ENCODE measurements at places on chromosomes 1 and 21.

DNA sequence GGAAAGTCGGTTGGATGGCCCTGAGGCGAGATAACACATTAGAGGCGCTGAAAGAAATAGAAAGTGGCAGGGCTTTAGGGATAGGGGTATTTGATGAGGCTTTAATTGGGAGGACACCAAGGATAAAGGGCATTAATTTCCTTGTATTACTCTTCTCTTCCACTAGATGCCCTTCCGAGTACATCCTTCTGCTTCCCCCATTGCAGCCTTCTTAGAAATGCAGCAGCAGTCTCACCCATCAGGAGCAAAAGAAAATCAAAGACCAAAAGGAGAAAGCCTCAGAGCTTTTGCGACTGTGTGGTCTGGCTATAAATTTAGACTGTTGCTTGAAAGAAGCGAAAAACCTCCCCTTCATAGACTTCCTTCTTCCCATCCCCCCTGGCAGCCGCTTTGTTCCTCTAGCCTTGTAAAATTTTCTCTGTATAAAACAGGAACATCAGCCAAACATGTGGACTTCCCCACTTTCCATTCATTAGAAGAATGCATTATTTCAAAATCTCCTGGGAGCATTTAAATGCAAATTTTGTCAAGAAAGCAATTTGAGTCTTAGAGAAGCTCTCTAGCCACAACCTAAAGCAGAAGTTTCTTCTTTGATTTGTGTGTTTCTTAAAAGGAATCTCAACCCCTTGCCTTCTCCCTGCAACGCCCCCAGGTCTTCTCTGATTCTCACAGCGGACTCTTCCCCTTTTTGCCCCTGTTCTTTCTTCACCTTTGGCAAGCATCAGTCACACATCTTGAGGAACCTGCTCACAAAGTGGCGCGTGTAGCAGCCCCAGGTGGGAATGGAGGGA, 76.6 kb downstream of the NDUFS5 start:
- DNase-seq, result no peak

DNA sequence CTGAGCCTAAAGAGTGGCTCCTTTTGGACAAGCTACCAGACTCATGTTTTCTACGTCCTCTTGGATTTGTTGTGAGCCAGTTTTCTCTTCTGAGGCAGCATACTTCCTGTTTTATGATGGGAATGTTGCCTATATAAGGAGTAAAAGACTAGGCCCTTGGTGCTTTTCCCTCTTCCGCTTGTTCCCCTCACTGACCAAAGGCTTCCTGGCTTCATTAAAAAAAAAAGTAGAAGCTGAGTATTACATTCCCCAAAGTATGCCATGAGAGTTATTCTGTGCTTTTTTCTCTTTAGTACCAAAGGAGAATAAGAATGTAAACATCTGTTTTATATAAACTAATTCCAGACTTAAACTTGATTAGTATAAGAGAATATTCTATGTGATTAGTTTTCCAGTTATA, 6.5 kb upstream of the HMCN1 start:
- DNase-seq, result no peak

- DNase-seq, result no peak
These were observed 151.7 kb downstream of the COP1 start for GRCh38 chr1:176055398-176055797.

GRCh38 chr1:43540653-43541071, 10.0 kb downstream of the PTPRF start:
- DNase-seq, result no peak

DNA sequence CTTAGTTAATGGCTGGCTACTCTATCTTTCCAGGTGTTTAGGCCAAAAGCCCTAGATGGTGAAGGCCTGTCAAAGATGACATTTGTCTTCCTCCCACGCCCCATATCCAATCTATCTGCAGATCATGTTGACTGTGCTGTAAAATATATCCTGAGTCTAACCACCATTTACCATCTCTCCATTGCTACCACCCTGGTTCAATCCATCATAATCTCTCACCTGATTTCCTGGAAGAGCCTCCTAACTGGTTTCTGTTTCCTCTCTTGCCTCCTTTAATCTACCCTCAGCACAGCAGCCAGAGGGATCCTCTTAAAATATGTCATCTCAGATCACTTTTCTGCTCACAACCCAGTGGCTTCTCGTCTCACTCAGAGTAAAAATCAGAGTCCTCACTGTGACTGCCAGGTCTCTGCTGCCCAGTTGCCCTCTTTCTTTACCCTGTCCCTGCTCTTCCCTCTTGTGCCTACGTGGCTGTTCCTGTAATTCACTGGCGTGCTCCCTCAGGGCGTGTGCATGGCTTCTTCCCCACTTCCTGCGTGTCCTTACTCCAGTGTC, 17.8 kb downstream of the TMEM50A start:
- no peak for DNase-seq

GRCh38 chr1:159000070-159000409, 9.7 kb upstream of the IFI16 start:
- DNase-seq, result no peak

DNA sequence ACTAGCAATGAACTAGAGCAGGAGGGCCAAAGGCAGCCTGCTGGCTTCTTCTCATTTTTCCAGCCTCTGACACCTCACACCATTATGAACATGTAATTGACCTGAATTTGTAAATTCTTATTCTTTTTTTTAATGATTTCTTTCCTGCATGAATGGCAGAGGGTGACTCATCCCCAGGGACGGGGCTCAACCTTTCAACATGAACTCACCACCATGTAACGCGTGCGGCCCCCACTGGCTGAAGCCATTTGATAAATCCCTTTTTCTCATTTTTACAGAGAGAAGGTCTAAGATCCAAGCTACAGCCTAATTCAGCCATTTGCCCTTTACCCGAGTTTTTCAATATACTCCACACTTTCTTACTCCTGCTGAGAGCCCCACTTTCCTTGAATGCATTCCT, 9.3 kb upstream of the ETS2 start:
- no peak for DNase-seq

DNA sequence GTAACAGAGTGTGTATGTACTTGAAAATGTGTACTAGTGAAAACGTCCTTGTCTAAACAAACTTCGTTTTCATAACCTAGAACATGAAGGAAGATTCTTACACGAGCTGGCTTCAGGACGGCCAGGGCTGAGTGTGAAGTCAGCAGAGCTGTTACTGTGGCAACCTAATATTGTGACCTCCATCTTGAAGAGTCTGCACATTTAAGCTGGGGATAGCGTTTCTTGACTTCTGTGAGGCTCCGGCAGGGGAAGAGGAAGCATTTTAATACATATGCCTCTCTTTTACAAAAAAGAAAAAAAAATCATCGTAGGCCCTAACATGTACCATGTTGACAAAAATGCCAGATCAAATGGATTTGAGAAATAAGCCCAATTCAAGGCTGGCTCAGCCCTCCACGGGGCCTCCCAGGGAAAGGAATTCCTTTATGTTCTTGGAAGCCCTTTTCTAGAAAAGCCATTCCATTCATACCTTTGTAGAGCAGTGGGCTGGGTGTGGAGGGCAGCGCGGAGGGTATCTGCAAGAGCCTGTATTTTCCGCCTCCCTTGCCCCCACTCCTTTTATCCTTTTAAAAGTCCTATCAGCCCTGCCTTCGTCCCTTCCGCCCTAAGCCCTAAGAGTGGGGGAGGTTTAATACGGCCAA, 51.1 kb downstream of the SIM2 start:
- DNase-seq, result no peak

- DNase-seq, result no peak
These were observed 12.8 kb downstream of the PMF1 start for GRCh38 chr1:156225677-156226014.

DNA sequence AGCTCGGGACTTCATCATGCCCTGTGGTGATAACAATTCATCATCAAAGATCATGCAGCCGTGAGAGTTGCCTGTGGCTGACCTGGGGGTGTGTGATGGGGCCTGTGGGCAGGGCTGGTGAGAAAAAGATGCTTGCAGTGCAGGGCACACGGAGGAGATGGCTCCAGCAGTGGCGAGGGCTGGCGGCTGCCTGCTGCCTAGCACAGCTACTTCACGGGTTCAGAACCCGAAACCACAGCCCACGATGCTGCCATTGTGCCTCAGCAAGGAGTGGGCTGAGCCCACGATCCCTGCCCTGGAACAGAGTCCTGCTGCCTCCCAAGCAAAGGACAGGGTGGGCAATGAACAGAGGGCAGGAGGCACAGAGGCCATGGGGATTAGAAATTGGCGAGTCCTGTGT, 631 bp upstream of the KRTAP10-9 start:
- DNase-seq, result no peak

- no peak for DNase-seq
These were observed 23.4 kb downstream of the PRKCZ start for GRCh38 chr1:2073382-2074230.

- DNase-seq, result no peak
These were observed 102.1 kb downstream of the TYW3 start for GRCh38 chr1:74835051-74835450.

GRCh38 chr21:44898851-44899767, 21.6 kb downstream of the ITGB2 start:
- no peak for DNase-seq

DNA sequence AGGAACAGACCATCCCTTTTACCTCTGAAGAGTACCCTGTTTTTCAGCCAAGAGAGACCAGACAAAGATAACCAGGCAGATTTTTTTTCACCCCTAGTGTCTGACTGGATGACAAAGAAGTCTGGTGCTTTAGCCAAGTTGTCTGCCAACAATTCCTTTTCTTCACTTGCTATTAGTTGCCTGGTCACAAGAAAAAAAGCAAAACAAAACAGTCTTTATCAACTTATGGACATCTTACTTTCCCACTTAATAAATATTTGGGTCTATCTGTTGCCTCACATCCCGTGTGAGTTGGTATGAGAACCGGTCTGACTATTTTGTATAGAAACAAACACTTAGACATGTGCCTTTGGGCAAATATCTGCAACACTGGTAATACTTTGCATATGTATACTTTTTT, 662.9 kb downstream of the PLPP3 start:
- DNase-seq, result no peak

DNA sequence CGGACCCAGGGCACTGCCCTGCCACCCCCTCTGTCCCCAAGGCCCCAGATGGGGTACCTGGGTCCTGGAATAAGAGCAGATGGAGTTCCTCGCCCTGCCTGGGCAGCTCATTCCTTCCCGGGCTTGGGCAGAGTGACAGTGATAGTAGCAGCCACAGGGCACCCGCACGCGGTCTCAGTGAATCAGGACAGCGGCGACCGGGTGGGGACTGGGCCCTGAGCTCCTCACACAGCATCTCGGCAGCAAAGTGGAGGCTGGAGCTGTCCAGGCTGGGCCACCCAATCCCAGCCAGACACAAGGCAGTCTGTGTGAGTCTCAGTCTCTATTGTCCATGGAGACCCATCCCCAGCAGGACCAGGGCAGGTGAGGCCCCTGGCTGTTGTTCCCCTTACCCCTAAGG, 37.4 kb upstream of the CCDC27 start:
- no peak for DNase-seq

DNA sequence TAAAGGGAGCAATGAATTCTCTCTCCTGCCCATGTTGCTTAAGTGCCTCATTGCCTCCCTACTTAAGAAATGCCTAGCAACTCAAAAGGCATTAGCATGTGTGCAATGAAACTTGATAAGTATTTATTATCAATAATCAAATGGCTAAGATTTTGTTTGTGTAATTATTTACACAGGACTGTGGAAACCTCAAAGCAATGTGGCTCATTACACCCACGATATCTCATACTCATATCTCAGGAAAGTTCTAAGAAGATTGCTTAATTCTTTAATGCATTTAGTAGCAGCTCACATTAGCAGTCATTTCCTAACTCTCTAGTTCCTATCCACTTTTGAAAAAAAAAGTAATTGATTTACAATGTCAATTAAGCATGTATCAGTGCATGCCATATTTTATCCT, 253.3 kb downstream of the DUSP10 start:
- DNase-seq, result no peak

DNA sequence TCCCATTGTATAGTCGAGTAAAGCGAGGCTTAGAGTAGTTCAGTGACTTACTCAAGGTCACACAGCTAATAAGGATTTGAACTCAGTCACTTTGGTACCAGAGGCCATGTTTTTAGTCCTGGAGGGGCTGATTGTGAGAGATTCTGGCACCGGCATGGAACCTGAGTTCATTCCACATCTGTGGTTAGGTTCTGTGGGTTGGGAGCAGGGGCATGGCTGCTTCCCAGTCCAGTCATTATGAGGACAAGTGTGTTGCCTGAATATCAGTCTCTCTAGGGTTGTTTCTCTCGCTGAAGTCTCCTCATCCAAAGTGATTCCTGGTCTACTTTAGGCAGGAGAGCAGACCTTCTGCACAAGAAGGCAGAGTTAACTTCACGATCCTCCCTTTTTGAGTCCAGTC, 90.6 kb downstream of the C1orf94 start:
- no peak for DNase-seq

DNA sequence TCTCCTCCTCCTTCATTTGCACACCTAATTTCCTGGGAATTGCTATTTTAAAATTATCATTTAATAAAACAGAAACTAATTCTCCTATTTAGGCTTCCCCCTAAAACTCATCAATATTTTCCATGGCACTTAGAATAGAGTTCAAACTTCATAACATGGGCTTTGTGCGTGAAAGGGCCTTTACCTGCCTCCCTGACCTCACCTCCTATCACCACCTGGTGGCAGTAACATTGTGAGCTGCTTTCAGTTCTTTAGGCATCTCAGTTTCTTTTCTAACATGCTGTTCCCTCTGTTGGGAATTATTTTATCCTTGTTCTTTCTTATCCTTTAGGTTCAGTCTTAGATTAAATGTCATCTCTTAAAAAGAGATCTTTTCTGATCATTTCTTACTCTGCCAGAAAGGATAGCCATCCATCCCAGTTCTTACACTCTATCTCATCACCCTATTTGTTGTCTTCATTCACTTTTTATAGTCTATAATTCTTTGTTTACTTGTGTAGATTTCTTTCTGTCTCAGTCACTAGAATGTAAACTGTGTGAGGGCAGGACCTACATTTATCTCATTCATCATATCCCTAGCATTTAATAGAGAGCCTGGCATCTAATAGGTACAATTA, 133.8 kb upstream of the KIAA1614 start:
- DNase-seq, result no peak

GRCh38 chr1:182972829-182973228, 19.9 kb upstream of the SHCBP1L start:
- DNase-seq, result no peak

- DNase-seq, result no peak
These were observed 87.5 kb downstream of the COP1 start for GRCh38 chr1:176119549-176119948.

DNA sequence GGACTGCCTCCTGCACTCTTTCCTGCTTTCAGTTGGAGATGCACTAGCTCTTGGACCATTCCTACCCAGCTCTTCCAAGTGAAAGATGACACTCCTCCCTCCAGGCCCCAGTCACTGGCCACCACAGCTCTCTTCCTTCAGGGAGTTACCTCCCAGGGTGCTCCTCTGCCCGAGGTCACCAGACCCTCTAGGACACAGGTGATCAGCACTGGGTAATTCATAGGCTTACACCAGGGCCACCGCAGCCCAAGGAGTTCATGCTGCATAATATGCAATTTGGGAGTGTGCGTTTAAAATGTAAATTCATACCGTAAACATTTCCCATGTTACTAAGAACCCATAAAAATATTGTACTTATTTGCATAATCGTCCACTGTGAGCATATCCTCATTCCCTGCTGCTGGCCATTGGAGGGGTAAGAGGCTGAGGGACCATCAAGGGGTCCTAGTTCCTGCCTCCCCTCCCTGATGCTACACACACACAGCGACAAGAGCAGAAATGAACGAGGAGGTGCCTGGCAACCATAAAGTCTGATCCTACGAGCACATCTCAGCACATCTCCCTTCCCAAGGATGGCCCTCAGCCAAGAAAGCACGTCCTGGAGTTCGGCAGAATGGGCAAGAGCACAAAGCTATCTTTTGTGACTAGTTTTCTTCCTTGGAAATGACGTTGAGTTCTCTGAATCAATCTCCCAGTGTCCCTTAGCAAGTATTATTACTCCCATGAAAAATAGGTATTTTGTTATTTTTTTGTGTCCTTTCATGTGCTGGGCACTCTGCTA, 222.9 kb upstream of the RAB4A start:
- no peak for DNase-seq

GRCh38 chr21:19322360-19322759, 918.8 kb upstream of the TMPRSS15 start:
- no peak for DNase-seq

All from stimulated activated CD8-positive, alpha-beta memory T cell treated with anti-CD3 and anti-CD28 coated beads, Interleukin-7, amount 100 ng/mL, for 48 hours (primary cell).